ENCODE measurements at places on chromosomes 2 and 18. TPM values are rescaled to one million over a fixed set of nuclear protein-coding genes. Genes with fewer than 3 reads are reported as not detected.
A peak's percentile ranks its signal among the peaks of the same experiment; 100 is the strongest.

DNA sequence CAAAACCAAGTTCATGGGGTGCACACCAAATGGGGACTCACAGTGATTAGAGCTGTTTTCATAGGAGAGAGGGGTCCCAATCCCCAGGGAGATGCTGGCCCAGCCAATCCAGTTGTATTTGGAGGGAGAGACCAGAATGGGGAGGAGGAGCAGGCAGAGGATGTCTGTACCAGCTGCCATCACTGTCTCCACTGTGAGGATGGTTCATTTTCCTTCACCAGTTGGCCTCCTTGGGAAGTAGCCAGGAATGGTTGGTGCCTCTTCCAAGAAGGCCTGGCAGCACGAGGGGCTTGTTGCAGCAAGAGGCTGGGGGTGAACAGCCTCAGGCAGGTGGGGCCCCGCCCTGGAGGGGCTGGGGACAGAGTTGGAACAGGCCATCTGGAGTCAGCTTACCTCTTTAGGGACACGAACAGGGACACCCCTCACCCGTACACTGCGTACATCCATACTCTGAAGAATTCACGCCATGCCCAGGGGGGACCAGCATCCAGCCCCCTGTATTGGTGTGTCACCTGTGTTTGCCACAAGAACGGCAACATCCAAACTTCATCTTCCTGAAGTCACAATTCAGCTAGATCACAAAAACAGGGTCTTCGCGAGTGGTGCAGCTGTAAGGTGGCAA, 161.7 kb upstream of the ZNF236 start:
- DNase-seq, result no peak

DNA sequence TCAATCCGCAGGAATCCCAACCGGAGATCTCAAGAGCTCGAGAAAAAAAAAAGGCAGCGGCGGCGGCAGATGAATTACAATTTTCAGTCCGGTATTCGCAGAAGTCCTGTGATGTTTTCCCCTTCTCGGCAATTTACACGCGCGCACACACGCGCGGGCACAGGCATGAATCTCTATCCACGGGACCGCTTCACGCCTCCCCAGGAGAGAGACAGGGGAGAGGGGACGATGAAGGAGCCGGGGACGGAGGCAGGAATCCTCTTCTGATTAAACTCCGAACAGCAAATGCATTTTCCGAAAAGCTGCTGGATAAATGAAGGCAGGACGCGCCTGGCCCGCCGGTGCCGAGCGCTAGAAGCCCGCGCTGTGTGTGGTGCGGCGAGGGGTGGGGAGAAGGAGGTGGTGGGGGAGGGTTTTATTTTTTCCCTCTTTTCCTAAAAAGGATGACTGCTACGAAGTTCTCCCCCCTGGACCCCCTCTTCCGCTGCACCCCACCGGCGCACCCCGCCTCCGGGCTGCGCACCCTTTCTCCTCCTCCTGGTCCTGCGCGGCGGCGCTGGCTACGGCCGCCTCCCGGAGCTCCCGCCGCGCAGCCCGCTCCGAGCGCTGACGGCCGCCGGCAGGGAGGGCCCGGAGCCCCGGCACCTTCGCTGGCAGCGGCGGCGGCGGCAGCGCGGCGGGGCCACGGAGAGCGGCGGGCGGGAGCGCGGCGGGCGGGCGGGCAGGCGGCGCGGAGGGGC, at the start of gene BCL2:
Gene BCL2, minus strand, starts transcription at position 387 of the 740 bp plus-strand sequence.
- DNase-seq, result peak; percentile 55

DNA sequence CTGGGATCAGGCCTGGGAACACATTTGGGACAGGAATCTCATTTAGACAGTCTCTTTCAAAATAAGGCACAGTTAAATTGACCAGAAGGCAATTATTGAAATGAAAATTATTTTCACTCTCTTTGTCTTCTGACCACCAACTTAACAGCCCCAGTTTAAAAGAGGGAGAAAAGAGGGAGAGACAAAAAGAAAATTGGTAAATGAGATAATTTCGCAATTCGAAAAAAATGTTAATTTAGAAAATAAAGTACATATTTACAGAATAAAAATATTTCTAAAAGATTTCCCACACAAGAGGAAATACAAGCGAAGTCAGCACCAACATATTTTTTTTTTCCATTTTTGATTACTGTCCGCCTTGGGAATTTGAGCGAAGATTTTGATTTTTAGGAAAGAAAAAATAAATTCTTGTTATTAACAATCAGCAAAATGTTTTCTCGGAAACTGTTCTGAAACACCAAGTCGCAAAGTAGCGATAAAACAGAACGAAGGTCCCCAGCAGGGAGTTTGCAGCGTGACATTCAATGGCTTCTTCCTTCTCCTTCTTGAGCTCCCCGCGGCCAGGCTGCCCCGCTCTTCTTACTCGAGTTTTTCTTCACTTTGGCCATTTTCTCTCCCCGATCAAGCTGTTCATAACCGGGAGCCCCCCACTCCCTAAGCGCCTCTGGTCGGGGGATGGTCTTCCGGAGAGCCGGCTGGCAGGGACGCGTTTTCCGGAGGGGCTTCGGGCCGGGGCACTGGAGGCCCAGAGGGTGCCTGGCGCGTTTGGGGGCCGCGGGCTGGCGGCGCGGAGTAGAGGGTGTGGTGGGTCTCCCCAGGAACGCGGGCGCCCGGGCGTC, 5.0 kb downstream of the SP9 start:
- DNase-seq, result no peak

The ERMN gene
- total RNA-seq, result not detected

DNA sequence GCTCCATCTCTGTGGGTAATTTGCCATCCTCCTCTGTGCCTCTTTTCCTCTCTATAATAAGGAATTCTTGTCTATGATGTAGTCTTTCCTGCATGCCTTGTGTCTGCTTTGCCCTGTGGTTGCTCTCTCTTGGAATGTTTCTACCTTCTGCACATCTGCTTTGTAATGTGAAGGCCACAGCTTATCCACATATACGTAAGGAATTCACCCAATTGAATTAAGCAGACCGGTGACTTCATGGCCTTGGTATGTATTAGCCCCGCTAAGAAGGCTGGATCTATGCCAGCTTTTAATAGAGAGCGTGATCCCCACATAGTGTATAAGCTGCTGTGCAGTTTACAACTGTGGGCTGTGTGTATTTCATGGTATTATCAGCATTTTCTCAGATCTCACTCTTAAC, 274.7 kb downstream of the RNF144A start:
- DNase-seq, result peak; percentile 89

The SLC9A2 gene
- total RNA-seq, result 0.03 TPM

GRCh38 chr2:26562811-26563645, 78.1 kb downstream of the CIB4 start:
- peak; percentile 17 for DNase-seq

DNA sequence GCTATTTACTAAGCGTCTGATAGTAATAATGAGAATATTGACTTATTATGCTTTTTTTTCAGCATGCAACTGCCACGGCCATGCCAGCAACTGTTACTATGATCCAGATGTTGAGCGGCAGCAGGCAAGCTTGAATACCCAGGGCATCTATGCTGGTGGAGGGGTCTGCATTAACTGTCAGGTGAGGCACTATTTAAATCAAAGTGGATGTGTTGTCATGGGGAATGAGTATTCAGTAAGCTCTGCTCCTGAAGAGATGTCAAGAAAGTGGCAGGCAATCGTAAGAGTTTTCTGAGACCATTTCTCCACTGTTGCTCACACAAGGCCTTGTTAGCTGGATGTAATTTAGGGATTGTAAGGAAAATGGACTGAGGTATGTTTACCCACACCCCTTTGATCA, 74.1 kb downstream of the LAMA3 start:
- DNase-seq, result no peak

The CCDC141 gene
- not detected for total RNA-seq

GRCh38 chr2:62817348-62817747, 111.8 kb downstream of the EHBP1 start:
- DNase-seq, result no peak

The SNRNP200 gene
- 33.1 TPM for total RNA-seq

The PAX3 gene
- total RNA-seq, result 0.03 TPM

DNA sequence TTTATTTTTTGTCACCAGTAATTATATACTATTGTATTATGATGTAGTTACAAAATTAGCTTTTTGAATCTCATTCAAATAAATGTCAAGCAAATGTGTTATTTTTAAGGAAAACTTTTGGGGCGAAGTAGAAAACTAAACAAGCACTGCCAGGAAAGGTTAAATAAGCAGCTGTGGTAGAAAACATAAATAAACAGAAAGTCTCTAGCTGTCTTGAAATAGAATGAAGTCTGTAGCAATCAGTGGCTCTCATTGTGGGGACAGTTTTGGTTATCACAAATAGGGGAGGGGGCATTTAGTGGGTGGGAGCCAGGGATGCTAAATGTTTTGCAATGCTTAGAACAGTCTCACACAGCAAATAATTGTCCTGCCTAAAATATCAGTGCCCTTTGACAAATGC, 3.4 kb downstream of the INSIG2 start:
- no peak for DNase-seq

DNA sequence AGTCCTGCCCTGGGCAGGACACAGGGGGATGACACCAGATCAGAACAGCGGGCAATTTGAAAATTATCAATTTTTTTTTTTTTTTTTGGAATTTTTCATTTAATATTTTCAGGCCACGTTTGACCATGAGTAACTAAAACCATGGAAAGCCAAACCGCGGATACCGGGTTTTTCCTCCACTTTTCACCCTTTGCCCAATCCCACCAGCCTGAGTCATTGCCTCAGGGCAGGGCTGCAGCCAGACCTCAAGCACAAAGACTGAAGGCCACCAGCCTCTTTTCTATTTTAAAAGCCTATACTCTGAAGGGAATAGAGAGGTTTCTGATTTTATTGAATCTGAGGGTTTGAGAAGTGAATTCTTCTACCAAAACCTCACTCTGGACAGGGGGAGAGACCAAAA, 381.1 kb downstream of the IRS1 start:
- no peak for DNase-seq

The CHST10 gene
- 18.6 TPM for total RNA-seq

GRCh38 chr2:73202156-73203054, at the start of gene NOTO:
TSS of gene NOTO (plus strand) at chr2:73202574. CDS start at chr2:73202667, 93 bp downstream.
- DNase-seq, result no peak

The METTL4 gene
- total RNA-seq, result 12.9 TPM

DNA sequence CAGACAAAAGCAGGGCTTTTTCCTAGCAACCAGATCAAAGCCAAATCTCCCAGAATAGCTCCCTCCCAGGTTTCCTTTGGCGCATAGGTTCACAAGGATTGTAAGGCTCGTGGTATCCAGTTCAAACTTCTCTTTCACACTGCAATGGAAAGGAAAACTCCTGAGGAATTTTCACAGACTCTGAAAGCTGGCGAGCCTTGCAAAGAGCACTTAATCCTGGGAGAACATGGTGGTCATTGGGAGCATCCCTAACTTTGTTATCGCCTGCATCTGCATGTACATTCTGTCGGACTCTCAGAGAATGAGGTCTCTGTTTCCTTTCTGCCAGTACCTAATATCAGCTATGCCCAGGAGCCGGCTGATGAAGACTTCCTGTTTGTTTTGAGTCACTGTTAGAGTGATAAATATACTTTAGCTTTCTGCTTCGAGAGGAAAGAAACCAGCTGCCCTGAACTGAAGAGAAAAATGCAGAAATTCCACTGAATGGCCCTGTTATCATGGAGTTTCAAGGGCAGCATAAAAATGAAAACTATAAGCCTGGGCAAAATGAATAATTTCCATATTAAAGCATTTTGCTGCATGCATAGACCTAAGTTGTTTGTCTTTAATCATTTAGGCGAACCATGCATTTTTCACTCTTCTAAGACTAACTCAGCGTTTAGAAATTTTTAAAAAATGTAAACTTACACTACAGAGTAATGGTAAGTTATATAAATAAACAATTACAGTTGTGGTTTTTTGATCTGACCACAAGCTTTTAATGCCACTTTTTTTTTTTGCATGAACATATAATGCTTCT, 76.4 kb upstream of the ZEB2 start:
- peak; percentile 55 for DNase-seq

The SMYD1 gene
- total RNA-seq, result not detected

DNA sequence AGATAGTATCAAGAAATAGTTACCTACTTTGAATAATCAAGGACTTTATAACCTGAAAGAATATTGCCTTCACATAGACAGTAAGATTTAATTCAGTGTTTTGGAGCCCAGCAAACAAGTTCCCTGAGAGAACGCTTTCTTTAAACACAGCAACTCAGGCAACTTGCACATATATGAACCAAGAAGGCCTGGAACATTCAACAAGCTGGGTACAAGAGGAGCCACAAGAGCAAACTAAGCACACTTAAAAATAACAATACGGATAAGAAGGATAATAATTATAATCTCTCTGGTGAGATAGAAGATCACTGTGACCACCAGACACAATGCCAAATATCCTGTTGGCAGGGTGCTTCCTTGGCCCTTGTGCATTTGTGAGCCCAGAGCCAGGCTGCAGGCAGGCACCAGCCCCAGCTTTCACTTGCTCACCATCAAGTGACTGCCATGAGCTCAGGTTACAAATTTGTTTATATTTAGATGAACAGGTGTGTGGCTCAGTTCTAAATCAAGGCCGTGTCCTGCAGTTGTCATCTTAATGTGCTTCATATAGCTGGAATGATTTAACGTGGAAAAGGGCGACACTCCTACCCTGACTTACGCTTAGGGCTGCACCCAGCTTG, 446.6 kb downstream of the IRS1 start:
- DNase-seq, result no peak

GRCh38 chr18:74082742-74083556, 64.7 kb downstream of the FBXO15 start:
- DNase-seq, result no peak

GRCh38 chr2:132815516-132815915, 145.5 kb upstream of the LYPD1 start:
- DNase-seq, result no peak

DNA sequence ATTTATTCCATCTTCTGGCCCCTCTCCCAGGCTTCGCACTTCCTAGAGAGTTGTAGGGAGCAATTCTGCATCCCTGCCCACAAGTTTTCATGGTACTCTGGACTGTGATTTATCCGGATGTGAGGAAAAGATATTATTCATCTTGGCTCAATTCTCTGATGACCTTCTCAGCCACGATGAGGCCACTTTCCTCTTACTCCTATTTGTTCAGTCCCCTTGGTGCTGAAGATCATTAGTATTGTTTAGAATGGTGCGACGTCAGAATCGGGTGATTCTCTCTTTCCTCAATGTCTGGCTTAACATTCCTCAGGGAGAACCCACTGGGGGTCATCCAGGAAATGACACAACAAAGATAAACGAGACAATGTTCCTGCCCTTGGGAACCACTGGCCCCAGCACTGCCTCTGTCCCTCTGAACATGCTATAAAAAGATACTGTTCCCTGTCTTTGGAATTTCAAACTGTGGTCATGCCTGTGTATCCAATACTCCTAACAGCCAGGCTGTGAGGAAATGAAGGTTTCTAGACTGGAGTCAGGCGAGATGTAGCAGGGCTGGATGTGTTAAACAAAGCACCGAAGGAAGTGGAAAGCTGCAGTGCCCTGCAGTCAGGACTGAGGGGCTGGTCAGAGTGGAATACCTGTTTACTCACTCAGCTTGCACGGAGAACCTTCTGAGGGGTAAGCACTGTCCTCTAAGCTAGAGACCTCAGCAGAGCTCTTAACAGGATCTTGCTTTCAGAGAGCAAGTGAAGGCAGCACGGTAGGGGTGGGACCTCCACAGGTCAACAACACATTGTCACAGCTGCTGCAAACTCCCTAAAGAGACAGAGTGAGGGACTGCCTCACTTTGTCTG, 12.9 kb upstream of the GLI2 start:
- peak; percentile 92 for DNase-seq

- no peak for DNase-seq
Measured at GRCh38 chr2:205161156-205161839, 521.0 kb upstream of the NRP2 start.

GRCh38 chr2:190655113-190655512, 6.2 kb downstream of the NAB1 start:
- no peak for DNase-seq

The SERPINB10 gene
- 1.7 TPM for total RNA-seq

GRCh38 chr2:39429746-39430145, 7.3 kb downstream of the MAP4K3 start:
- no peak for DNase-seq

GRCh38 chr2:119256582-119256921, 32.9 kb downstream of the STEAP3 start:
- DNase-seq, result no peak

The GALR1 gene
- not detected for total RNA-seq

Measured in SJSA1 (cell line).